ENCODE measurements at places on chromosomes 4 and X. TPM values are rescaled to one million over a fixed set of nuclear protein-coding genes. Genes with fewer than 3 reads are reported as not detected.

UXT gene
- 46.9 TPM for total RNA-seq

GBA3 gene
- not detected for total RNA-seq

HELT gene
- total RNA-seq: not detected

CD40LG gene
- total RNA-seq: not detected

RNF150 gene
- 25.0 TPM for total RNA-seq

SMIM10 gene
- total RNA-seq: 3.7 TPM

PSAPL1 gene
- total RNA-seq: not detected

OTUD6A gene
- not detected for total RNA-seq

TLR10 gene
- 1.2 TPM for total RNA-seq
